ENCODE measurements at places on chromosomes 3 and 15. TPM values are rescaled to one million over a fixed set of nuclear protein-coding genes. Genes with fewer than 3 reads are reported as not detected.

GRCh38 chr15:64348455-64348854 is 7.5 kb downstream of the CSNK1G1 start:
- H3K27me3 ChIP-seq: no peaks in the 10 kb centered on the region
- H3K36me3 ChIP-seq: peaks cover 4% of the 10 kb centered on the region
- DNase-seq: peak; percentile 36
- no peak overlapping the region for H3K4me3 ChIP-seq
- no peak overlapping the region for H3K27ac ChIP-seq
- peaks cover 7% of the 10 kb centered on the region for H3K4me1 ChIP-seq

Gene ANKUB1
- total RNA-seq: not detected

- H3K36me3 ChIP-seq: peaks cover 54% of the 10 kb centered on the region
- no peak overlapping the region for H3K4me3 ChIP-seq
- DNase-seq: peak; percentile 36
- H3K27me3 ChIP-seq: no peaks in the 10 kb centered on the region
- no peaks in the 10 kb centered on the region for H3K4me1 ChIP-seq
- H3K27ac ChIP-seq: no peak overlapping the region
Observed at GRCh38 chr15:90087454-90088154, 14.7 kb downstream of the IDH2 start.

- no peak overlapping the region for H3K27ac ChIP-seq
- H3K4me3 ChIP-seq: no peak overlapping the region
- H3K4me1 ChIP-seq: peaks cover 13% of the 10 kb centered on the region
- no peak for DNase-seq
- H3K27me3 ChIP-seq: no peaks in the 10 kb centered on the region
- no peaks in the 10 kb centered on the region for H3K36me3 ChIP-seq
Observed at GRCh38 chr15:84949845-84950569, 31.6 kb upstream of the PDE8A start.

DNA sequence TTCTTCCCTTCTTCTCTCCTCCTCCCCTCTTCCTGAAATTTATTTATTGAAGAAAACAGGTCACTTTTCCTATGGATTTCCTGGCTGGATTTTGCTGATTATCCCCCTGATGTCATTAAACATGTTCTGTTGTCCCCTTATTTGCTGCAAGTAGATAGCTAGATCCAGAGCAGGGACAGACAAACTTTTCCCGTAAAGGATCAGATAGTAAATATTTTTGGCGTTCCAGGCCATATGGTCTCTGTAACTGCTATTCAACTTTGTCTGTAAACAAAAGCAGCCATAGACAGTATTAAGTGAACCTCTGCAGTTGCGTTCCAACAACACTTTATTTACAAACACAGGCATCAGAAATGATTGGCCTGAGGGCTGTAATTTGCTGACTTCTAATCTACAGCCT is 241.3 kb downstream of the NEK10 start:
- H3K27ac ChIP-seq: no peak overlapping the region
- H3K27me3 ChIP-seq: no peaks in the 10 kb centered on the region
- H3K36me3 ChIP-seq: no peaks in the 10 kb centered on the region
- no peak overlapping the region for H3K4me3 ChIP-seq
- no peaks in the 10 kb centered on the region for H3K4me1 ChIP-seq

GRCh38 chr3:72887705-72888545 is at the start of gene GXYLT2:
GXYLT2 (plus strand) TSS chr3:72888046; CDS start chr3:72888234, 188 bp downstream.
- H3K27ac ChIP-seq: peak within 1 kb of the TSS; percentile 76
- H3K4me1 ChIP-seq: peaks cover 21% of the 10 kb centered on the region
- DNase-seq: peak; percentile 71
- no peaks in the 10 kb centered on the region for H3K27me3 ChIP-seq
- no peaks in the 10 kb centered on the region for H3K36me3 ChIP-seq

GRCh38 chr15:34109797-34110663 is 8.1 kb downstream of the PGBD4 start:
- H3K4me3 ChIP-seq: no peak overlapping the region
- no peaks in the 10 kb centered on the region for H3K4me1 ChIP-seq
- H3K27me3 ChIP-seq: no peaks in the 10 kb centered on the region
- no peak overlapping the region for H3K27ac ChIP-seq
- H3K36me3 ChIP-seq: no peaks in the 10 kb centered on the region
